NCI-H187 treated with DMSO at 0.1 percent for 48 hours (cell line): ENCODE measurements at places on chromosomes 3 and 15.

GRCh38 chr15:31438601-31439265, 112.1 kb downstream of the KLF13 start:
- DNase-seq, result peak; percentile 74

DNA sequence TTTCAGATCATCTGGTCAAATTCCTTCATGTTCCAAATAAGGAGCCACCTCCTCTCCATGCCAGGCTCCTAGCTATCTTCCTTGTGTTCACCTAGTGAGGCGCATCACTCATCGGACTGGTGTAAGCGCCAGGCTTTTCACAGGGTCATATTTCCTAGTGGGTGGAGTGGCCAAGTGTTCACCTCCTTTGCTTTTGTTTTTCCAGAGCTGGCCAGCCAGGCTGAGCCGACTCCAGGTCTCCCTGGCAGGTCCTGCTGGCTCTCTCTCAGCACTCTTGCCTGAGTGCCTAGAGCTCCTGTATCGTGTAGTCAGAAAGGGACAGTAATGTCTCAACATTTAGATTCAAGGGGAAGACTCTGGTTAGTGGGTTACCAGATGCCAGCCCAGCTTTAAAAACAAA, 31.0 kb downstream of the HEG1 start:
- DNase-seq, result no peak

DNA sequence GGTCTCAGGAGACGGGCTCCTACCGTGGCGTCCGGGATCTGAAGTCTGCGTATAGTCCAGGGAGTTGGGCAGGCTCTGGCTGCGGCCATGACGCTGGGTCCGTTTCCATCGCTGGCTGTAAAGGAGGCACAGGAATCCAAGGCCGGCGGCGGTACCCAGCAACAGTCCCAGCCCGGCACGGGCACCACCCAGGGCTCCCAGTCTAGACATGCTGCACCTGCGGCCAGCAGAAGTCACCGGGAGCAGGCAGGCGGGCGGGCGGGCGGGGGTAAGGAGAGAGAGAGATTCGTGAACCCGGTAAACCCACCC, 526 bp downstream of the RMDN3 start:
- no peak for DNase-seq

- DNase-seq, result no peak
Observed at GRCh38 chr15:37847776-37848175, 86.7 kb upstream of the TMCO5A start.

- no peak for DNase-seq
Observed at GRCh38 chr15:100463515-100463914, 65.2 kb downstream of the CERS3 start.

- no peak for DNase-seq
Observed at GRCh38 chr15:27990521-27991515, 108.3 kb downstream of the OCA2 start.

DNA sequence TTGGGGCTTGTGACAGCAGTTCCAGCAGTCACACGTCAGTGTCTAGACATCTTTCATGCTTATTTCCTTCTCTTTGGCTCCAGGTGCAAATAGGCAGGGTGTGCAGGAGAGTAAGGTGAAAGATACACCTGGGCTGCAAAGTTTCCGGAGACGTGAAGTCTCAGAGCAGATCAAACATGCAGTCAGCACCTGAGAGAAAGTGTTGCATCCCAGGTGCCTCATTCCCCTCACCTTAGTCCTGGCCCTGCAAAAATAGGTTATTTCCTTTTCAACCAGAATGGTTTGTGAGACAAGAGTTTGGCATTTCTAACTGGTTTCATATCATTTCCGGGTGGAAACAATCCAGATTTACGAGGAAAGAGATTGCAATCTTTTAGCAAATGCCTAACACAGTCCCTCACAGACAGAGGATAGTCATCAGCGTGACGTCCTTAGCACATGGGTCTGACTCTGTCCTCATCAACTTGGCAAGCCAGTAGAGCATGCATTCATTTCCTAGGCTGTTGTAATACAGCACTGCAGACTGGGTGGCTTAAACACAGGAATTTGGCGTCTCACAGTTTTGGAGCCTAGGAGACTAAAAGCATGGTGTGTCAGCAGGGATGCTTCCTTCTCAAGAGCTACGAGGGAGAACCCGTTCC, 58.2 kb upstream of the ARRDC4 start:
- DNase-seq, result no peak

GRCh38 chr15:69855258-69856000, 242.3 kb downstream of the TLE3 start:
- DNase-seq, result no peak

DNA sequence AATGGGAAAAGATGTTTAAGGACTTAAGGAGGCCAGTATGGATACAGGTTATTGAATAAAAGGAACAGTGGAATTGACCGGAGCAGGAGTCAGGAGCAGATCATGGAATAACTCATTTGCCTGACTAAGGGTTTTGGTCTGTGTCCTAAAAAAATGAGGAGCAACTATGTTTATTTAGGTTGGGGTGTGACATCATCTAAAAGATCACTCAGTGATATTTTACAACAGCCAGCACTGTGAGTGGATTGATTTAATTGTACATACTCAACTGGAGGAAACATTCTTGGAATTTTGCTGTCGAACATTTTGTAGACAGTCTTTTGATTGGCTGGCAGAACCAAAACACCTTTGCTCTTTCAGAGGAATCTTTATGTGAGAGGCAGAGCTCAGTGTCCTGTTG, 348.6 kb upstream of the CDIN1 start:
- DNase-seq, result no peak

- DNase-seq, result no peak
Observed at GRCh38 chr3:136075811-136076210, 110.3 kb downstream of the PPP2R3A start.

- no peak for DNase-seq
Observed at GRCh38 chr15:40787991-40788390, 18.2 kb downstream of the C15orf62 start.

DNA sequence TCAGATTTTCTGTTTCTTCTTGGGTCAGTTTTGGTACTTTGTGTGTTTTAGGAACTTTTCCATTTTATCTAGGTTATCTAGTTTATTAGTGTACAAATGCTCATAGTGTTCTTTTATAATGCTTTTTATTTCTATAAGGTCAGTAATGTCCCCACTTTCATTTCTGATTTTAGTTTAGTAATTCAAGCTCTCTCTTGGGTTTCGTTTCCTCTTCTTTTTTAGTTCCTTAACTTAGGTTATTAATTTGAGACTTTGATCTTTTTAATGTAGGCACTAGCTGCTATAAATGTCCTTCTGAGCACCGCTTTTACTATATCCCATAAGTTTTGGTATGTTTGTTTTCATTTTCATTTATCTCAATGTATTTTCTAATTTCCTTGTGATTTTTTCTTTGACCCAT, 27.0 kb upstream of the CD200R1L start:
- no peak for DNase-seq

- DNase-seq, result no peak
Observed at GRCh38 chr3:152909180-152909883, 74.4 kb downstream of the P2RY1 start.

GRCh38 chr15:47812470-47812999, 95.2 kb downstream of the SEMA6D start:
- no peak for DNase-seq

DNA sequence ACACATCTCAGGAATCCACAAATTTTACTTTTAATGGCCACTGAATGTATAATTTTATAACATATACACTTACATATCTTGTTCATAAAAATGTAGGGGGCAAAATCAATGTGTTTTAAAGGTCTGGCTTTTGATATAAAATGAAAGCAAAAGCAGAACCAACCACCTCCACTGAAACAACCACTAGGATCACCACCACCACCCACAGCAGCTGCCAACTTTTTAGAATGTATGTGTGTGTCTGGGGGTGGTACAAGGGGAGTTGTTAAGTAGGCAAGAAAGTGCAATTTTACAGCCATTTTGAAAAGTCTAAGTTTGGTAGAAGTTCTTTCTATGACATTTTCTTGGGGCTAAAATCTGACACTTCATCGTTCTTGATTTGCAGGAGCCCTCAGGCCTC, 44.0 kb downstream of the OTOL1 start:
- DNase-seq, result no peak

DNA sequence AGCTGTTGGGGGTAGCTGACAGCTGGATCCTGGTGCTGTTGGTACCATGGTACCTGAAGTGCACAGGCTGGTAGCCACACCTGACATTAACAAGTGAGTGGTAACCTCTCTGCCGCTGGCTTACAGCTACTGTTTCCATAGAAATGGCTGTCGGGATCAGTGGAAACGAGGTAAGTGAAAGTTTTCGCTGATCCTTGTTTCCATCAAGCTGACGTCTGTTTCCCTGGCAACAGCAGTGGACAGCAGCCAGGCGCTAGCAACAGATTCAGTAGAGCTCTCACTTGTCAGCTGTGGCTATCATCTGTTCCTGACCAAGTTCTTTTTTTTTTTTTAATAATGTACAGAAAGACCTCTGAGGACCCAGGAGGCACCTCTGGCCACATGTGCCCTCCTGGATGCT, 166.2 kb downstream of the CHDH start:
- no peak for DNase-seq

DNA sequence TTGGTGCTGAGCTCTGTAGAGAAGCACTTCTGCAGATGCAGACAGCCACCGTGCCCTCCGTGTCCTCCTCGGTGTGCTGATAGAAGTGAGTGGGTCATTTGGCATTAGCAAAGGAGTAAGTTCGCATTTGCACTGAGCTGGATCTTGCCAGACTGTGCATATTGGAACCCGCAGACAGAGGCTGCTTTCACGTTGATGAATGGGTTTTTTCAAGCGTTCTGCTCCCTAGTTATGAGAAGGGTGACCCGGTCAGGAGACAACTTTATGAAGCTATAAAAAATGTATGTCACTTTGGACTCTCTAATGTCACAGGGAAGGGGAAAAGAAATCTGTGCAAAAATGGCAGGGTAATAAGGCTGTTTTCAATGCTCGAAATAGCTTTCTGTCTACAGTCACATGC, 739.4 kb downstream of the MCTP2 start:
- DNase-seq, result no peak

- DNase-seq, result no peak
Observed at GRCh38 chr3:72682936-72683452, 165.3 kb downstream of the SHQ1 start.

DNA sequence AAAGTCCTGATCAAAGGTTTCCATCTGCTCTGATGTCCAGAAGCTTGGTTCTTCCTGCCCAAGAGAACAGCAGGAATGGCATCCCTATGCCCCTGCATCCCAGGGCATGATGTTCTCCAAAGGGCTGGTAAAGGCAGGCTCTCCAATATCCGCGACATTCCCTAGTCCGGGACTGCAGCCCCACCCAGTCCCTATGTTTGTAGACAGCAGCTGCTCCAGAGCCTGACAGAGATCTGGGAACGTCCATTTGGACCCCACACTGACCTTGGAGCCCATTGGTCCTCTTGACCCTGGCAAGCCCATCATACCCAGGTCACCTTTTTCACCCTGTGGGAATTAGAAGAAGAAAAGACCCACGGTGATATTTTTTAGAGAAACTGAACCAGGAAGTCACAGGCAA, 46.3 kb downstream of the COLQ start:
- no peak for DNase-seq

DNA sequence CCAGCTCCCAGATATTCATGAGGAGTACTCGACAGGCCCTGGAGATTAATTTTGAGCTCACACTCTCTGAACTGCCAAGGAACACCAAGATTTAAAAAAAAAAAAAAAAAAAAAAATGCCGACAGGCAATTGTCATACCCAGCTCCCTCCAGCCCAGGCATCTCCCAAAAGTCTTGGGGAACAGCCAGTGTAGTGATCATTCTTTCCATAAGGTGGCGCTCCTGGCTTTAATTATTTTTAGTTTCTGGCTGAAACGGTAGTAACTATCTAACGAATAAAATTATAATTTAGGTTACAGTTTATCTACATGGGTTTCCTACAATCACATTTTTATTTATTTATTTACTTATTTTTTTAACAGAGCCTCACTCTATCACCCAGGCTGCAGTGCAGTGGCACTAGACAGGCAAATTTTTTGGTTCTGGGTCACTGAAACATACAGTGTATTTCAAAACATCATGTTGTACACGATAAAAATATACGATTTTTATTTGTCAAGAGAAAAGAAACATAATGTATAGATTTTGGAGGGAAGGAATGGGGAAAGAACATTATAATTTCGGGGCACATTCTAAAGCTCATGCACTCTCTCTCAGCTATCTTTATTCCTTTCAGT, 157.3 kb downstream of the ADAMTS9 start:
- DNase-seq, result no peak

DNA sequence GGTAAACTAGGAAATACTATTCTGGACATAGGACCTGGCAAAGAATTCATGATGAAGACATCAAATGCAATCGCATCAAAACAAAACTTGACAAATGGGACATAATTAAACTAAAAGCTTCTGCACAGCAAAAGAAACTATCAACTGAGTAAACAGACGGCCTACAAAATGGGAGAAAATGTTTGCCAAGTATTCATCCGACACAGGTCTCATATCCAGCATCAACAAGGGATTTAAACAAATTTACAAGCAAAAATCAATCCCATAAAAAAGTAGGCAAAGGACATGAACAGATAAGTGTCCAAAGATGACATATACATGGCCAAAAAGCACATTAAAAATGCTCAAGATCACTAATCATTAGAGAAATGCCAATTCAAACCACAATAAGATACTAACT, 1088.9 kb downstream of the NAALADL2 start:
- DNase-seq, result no peak

DNA sequence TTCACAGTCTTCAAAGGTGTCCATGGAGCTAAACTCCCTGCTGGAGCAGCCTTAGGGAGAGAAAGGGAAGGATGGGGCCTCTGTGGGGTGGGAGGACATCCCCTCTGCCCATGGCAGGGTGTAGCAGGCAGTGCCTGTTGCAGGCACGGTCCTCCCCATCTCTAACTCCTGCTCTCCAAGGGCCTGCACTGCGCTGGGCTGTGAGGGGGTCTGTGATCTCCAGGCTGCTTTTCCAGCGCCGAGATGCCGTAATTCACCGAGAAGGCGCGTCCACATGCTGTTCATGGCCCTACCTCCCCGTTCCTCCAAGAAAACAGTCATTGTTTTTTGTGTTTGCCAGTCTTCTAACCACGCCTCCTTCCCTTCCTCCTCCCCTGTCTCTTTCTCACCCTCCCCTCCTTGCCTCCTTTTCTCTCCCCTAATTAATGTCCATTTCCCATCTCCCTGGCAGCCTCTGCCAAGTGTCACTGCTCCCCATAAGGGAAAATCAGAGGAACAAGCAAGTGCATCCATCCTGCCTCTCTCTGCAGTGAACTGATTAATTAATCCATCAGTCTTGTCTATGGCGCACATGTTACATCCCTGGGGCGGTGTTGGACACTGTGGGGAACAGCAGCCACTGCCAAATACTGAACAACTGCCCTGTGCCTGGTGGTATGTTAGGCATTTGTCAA, 17.7 kb upstream of the LAMP3 start:
- no peak for DNase-seq
